ENCODE measurements at places on chromosomes 7 and 10.

DNA sequence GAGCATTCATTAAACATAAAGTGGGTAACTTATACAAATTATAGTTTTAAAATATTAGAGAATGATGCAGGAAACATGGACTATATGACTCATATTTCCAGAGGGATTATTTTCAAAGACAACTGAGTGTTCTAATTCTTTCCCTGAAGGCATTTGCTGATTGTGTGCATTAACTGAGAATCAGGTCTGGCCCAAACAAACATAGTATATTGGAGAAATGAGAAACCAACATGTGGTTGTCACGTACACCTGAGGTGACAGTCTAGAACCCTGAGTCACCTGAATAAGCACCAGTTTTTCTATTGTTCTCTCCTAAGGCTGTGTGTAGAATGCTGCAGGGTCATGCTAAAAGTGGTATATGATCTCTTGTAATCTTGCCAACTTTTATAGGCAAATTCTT lies 1125.7 kb downstream of the XPNPEP1 start:
- DNase-seq, result no peak

DNA sequence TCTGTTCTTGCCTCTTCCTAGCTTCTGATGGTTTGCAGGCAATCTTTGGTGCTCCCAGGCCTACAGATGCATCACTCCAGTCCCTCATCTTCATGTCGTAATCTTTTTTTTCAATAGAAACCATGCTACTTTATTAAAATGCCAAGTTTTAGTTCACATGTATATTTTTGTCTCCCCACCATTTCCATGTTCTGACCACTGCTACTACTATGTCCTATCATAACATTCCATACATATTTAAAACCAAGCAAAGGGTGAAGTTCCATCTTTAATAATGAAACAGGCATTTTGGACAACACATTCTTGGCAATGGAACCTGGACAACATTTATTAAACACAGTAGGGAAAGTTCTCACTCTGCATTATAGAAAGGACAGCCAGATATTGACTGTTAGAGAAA lies 58.8 kb downstream of the ZNF518A start:
- DNase-seq, result no peak

DNA sequence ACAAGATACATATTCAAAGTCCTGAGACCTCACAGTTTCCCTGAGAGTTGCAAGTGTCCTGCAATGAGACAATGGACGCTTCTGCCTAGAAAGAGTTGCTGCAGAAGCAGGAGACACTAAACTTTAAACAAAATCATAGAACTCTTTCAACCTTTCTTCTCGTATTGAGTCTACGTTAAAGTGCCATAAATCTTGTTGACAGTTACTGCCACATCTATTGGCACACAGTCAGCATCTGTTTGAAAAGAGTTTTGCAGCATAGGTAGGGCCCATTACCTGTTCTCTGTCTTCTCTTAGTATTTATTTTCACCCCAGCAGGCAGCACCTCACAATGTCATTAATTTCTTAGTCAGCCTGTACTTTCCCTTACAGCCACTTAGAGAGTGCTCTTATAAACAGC lies 335.3 kb upstream of the ETV1 start:
- DNase-seq, result no peak

GRCh38 chr7:50733552-50733951 lies 49.1 kb downstream of the GRB10 start:
- no peak for DNase-seq

DNA sequence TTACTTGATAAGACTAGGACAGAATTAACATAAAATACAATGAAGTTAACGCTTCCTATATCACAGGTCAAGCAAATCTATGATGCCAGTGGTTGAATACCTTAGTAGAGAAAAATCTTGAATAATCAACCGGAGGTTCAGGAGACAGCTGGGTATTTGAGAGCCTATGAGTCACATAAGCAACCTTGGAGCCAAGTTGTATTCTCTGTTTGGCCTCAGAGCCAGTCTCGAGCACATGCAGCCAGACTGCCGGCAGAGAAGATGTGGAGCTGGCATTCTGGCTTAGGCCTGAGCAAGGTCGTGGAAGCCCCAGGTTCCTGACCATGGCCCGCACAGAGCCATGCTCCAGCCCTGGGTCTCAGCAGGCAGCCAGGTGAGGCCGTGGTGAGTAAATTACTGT lies 90.3 kb downstream of the FAM204A start:
- no peak for DNase-seq

DNA sequence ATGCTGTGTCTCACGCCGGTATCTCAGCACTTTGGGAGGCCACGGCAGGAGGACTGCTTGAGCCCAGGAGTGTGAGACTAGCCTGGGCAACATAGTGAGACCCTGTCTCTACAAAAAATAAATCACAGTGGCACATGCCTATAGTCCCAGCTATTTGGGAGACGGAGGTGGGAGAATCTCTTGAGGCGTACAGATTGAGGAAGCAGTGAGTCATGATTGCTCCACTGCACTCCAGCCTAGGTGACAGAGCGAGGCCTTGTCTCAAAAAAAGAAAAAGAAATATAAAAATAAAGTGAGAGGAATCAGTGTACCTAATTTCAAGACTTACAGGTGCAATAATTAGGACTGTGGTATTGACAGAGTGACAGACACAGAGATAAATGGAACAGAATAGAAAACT lies 23.9 kb downstream of the SLC25A40 start:
- peak; percentile 37 for DNase-seq

DNA sequence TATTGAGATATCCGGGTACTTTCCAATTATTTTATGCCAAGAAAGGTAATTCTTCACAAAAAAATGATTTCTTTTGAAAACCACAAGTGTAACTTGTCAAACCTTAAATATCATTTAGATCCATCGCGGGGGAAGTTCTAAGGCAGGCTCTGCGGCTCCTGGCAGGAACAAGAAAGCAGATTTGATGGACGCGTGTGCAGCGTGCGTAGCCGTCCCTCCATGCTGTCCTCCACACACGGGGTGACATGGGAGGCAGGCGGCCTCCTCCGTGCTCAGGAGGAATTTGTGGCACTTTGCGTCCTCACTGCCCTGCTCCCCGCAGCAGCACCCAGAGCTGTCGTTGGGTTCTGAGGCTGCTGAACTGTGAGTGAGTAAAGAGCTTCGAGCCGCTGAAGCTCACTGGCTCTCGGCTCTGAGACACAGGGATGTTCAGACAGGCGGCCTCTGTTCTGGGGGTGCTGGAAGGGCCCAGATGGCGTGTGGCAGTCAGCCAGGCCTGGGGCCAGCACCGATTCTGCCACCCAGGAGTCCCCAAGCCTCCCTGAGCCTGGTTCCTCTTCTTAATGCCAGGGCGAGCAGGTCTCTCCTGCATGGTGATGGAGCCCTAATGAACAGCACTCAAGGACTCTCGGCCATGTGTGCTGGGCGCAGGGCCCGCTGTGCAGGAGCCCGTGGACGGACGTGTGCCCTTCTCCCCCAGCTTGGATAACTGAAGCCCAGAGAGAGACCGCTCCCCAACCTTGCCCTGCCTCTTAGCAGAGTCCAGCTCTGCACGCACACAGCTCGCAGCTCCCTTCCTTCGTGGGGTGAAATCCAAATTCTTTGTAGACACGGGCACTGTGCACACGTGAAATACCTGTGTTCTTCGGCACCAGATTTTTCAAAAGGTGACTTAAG lies 185.4 kb upstream of the SHH start:
- DNase-seq, result no peak

DNA sequence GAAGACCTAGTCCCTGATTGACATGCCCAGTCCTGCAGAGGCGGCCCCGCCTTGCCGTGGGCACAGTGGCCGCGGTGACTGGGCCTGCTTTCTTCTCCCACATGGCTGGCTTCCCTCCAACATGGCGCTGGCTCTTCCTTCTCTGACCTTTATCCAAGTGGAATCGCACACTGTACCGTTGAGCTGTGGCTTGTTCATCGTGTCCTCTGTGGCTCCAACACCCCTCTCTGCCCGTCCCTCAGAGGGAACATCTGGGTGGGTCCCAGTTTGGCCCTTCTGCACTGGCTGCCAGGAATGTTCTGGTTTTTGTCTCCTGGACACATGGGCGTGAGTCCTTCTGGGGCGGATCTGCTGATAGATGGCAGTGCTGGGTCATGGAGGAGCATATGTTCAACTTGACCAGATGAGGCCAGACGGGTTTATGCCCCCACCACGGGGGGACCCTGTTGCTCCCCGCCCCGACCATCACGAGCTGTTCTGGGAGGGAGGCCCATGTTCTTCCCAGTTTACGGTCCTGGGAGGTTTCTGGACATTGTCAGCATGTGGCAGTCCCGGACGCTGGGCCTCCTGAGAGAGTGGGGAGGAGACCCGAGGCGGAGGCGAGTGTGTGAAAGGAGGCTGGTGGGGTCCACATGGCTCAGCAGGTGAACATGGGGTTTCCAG lies 63.5 kb downstream of the LHPP start:
- DNase-seq, result peak; percentile 51

GRCh38 chr10:11140963-11141362 lies 123.3 kb downstream of the CELF2 start:
- DNase-seq, result no peak

DNA sequence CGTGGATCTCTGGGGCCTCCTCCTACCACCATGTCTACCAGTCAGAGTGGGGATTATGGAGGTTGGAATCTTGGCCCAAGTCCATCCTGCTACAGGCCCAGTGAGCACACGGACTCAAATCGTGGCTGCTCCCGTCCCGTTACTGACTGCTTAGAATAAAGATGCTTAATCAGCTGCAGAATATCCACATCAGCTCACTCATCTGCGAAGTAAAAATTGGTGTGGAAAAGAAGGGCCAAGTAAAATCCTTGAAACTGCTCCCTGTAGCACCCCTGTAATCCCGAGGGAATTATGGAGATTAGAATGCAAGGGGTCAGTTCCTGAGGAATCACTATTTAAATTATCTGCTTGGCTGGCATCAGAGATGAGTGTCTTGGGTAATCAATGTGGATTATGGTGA lies 13.0 kb upstream of the HTR5A start:
- DNase-seq, result no peak

DNA sequence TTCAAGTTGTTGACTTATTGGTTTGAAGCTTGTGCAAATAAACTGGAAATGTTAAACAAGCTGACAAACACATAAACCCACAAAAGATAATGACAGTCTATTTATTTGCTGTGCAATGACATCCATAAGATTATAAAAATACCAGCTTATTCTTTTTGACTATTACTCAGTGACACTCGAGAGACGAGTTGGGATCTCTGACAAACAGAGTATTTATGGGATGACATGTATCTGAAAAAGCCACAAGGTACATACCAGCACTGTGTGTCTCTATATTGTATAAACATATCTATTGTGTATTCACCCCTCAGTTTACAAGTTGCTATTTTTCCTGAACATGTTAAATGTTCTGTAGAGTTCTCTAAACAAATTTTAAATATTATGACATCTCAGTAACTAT lies 88.9 kb downstream of the CHRM2 start:
- no peak for DNase-seq
